Stimulated activated memory B cell treated with anti-CD40 and anti-IgM and Interleukin-4, amounts not matched to agents 10 μg/mL and 1 μg/mL and 100 μg/mL, for 72 hours (primary cell): ENCODE measurements at places on chromosomes 2 and 18.

GRCh38 chr18:48136051-48136826, 205.8 kb upstream of the SMAD2 start:
- no peak for ATAC-seq

GRCh38 chr18:44830581-44830980, 149.9 kb downstream of the SETBP1 start:
- ATAC-seq = no peak

DNA sequence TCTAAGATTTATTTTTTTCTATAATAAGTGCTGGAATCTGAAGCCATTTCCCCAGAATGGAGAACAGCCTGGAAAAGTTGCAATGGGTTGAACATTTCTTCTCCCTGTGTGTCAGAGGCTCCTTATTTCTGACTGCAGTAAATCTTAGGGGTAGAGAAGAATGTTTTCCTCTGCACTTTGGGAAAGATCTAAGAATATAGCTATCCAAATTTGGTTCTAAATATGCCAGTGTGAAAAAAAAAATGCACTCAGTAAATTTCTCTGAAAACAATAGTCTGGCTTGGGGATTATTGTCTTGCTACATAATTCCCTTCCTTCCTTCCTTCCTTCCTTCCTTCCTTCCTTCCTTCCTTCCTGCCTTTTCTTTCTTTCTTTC, 19.7 kb upstream of the CYRIA start:
- ATAC-seq = no peak

- no peak for ATAC-seq
Observed at GRCh38 chr2:238720232-238720672, 127.6 kb upstream of the TWIST2 start.

DNA sequence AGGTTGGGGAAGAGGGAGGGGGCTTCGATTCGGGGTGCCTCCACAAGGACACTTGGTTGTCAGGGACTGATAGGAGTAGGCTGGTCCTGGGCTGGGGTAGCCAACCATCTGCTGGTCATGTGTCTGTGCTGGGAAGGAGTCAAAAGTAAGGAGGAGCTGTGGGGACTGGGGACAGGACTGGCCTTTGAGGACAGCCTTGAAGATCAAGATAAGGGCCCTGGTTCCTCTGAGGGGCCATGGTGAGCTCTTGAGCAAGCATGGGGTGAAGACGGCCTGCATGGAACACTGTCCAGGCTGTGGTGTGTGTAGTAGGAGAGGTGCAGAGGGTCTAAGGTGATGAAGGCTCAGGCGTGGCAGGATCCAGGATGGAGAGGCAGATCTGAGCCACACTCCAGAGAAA, 1.7 kb downstream of the CYP27A1 start:
- ATAC-seq = no peak

GRCh38 chr2:17373041-17373440, 145.2 kb downstream of the RAD51AP2 start:
- ATAC-seq = no peak

GRCh38 chr18:6557057-6557769, 142.5 kb upstream of the L3MBTL4 start:
- ATAC-seq = no peak

DNA sequence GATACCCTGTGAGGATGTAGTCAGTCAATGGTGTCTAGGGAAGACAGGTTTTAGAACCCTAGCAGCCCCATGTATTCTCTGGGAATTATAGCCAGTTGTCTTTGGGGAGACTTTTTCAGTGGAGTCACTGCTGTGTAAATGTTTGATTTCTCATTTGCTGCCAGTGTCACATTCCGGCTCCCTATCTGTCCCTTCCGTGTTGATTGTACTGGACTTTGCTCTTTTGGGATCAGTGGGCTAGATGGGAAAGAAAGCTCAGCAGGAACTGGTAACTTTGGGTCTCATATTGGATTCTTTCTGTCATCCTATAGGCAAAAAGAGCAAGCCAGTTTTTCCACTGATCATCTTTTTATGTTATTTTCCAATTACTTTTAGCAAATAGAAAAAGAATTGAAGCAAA, 70.1 kb downstream of the GTF3C3 start:
- no peak for ATAC-seq

- no peak for ATAC-seq
Observed at GRCh38 chr2:55837073-55837472, 86.5 kb downstream of the EFEMP1 start.

DNA sequence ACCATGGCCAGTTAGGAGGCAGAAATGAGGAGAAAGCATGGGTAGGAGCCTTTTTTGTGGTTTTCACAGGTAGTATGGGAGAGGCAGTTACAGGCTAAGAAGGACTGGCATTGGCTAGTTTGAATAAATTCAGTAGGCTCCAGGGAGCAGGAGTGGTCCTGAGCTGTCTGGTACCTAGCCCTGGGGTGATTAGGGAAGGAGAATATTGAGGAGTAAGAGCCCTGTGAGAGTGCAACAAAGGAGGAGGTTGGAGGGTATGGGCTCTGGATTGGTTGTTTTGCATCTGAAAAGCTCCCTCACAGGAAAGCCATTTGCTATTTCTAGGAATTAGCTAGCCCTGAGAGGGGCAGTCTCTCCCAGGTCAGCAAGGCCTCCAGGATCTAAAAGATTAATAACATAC, 13.3 kb upstream of the TCF7L1 start:
- no peak for ATAC-seq

DNA sequence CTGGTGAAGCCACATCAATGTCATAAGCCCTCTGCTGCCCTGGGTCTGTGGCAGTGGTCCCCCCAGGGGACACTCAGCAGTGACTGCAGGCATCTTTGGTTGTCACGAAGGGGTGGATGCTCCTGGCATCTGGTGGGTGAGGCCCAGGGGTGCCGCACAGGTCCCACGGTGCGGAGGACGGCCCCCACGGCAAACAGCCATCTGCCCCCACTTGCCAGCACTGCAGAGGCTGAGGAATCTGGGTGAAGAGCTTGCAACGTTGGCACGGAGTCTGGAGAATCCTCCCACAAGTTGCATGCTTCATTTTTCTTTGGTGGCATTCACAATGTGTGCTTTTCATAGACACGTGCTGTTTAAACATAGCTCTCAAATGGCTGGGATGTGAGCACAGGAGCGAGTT, 105.1 kb upstream of the PXDN start:
- ATAC-seq = no peak

GRCh38 chr18:63253014-63253413, 66.6 kb downstream of the BCL2 start:
- ATAC-seq = no peak

- no peak for ATAC-seq
Observed at GRCh38 chr2:209519906-209520305, 96.1 kb downstream of the MAP2 start.

- no peak for ATAC-seq
Observed at GRCh38 chr2:223416815-223417610, 185.1 kb downstream of the SCG2 start.

- no peak for ATAC-seq
Observed at GRCh38 chr2:170052151-170052550, 125.8 kb upstream of the MYO3B start.

GRCh38 chr2:218362606-218363005, 5.9 kb downstream of the CATIP start:
- peak; percentile 17 for ATAC-seq

GRCh38 chr2:76584474-76584873, 873.8 kb upstream of the GCFC2 start:
- ATAC-seq = no peak

DNA sequence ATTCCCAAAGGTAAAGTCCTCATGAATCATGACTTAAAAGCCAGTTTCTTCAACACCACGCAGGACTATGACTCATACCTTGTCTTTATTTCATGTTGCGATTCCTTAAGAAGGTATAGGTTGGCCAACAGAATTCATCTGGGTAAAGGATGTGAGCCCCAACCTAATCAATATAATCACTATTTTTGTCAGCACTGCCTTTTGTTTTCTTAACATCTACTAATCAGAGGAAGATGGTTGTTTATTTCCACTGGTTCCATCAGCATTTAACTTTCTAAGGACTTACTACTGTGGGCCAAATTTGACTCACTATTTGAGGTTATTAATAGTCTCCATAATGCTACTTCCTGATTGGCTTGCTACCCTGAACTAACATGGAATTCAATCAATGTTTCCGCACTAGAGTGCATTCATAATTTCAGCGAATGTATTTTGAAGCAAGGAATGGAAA, 78.6 kb downstream of the SCG2 start:
- ATAC-seq = no peak

DNA sequence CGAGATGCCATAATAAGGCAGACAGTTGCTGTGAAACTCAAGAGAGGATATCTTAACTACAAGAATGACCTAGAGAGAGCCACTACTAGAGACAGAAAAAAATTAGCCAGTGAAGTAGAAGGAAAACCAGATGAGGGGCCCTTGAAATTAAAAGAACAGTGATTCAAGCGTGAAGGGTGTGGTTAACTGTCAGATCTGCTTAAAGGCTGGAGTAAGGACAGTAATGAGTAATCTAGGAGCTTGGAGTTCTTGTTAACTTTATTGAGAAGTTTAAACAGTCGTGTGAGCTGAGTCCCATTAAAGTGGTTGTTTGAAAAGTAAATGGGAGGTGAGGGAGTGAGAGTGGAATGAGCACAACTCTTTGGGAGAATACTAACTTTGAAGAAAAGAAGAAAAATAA, 21.3 kb downstream of the PIGN start:
- no peak for ATAC-seq

GRCh38 chr2:160367887-160368286, 125.7 kb downstream of the RBMS1 start:
- peak; percentile 92 for ATAC-seq

- ATAC-seq = no peak
Observed at GRCh38 chr2:71150082-71150816, 19.8 kb downstream of the MPHOSPH10 start.

- no peak for ATAC-seq
Observed at GRCh38 chr18:48841381-48842258, 109.1 kb downstream of the SMAD7 start.

DNA sequence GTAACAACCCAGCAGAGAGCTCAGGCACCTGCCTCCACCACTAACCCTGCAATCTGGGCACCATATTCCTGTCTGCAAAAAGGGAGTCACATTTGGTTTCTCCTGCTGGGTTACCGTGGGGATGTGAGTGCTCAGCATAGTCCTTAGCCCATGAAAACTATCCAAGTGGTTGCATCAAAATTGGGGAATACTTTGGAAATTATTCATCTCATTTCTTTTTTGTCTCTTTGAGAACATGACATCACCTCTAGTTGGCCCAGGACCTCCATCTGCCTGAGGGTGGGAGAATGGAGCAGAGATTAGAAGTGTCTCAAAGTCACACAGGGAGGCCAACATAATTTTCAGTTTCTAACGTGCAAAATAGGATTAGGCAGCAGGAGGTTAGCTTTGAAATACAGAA, 19.3 kb upstream of the SPP2 start:
- ATAC-seq = no peak

DNA sequence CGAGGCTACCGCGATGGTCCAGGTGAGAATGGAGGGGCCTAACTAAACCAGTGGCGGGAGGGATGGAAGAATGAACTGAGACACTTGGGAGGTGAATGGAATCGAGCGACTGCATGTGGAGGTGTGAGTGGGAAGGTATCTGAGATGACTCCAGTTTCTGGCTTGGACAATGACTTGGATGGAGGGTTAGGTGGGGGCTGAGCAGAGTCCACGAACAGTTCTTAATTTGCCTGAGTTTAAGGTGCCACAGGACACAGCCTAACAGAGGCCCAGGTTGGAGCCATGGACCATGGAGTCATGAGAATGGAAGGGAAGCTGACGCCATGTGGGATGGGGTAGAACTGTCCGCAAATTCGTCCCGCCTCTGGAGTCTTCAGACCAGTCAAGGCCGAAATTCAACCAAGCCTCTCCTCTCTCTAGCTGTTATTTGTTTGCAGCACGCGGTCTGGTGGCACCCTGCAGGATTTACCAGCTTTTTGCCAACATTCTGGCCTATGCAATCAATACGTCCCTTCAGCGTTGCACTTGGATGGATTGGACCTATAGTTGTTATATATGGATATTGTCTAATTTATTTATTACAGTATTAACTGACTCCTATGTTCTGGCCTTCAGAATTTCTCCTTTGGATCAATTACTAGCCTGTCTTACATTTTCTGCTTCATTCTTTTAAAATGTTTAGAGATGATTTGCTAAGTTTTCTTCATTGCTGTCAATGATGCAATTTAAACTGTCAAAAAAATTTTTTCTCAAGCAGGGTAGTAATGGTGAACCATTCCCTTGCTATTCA, 940 bp upstream of the BOLA3 start:
- no peak for ATAC-seq

GRCh38 chr18:24053211-24053610, 38.7 kb downstream of the TTC39C start:
- ATAC-seq = no peak

GRCh38 chr2:98394595-98395153, 48.4 kb downstream of the CNGA3 start:
- ATAC-seq = no peak

- no peak for ATAC-seq
Observed at GRCh38 chr18:72692595-72692994, 148.5 kb upstream of the CBLN2 start.

- no peak for ATAC-seq
Observed at GRCh38 chr2:105718846-105719481, 25.7 kb upstream of the NCK2 start.

- no peak for ATAC-seq
Observed at GRCh38 chr2:124572934-124573634, 548.0 kb downstream of the CNTNAP5 start.

DNA sequence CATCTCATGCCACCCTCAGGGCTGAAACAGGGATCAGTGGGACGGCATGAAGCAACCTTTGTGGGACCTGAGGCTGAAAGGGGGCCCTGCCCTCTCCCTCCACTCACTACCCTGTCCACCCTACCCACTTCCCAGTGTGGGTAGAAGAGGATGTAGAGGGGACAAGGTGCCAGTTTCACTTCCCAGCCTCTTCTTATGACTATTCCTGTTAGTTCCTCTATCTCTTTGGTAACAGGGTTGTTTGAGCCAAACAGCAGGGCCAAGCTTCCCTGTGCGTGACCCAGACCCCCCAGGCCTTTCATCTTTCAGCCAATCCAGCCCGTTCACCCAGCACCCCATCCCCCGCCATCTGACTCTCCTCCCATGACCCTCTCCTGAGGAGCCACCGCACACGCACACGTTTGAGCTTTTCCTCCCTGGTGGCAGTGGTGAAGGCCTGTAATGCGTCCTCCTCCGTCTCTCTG, 82.3 kb downstream of the STPG4 start:
- ATAC-seq = peak; percentile 69

- no peak for ATAC-seq
Observed at GRCh38 chr18:7272311-7273049, 41.6 kb downstream of the LRRC30 start.

- no peak for ATAC-seq
Observed at GRCh38 chr2:210673117-210673516, 116.7 kb downstream of the CPS1 start.

- ATAC-seq = no peak
Observed at GRCh38 chr2:101528501-101528900, 53.6 kb upstream of the RFX8 start.

DNA sequence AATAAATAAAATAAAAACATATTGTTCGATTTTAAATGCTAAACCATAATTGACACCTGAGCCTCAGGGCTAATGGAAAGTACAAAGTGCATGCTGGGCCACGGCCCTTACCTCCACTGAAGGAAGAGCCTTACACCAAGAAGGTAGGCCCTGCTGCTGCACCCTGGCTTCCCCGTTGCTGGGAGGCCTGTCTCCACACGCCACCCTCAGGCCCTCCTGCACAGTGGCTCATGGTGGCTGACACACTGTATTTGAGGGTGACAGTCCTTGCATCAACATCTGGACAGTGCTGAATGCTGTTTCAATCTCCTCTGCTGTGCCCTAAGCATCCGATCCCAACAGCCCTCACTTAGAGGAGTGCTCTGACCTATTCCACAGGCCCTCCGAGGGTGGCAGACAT, 39.3 kb upstream of the EDAR start:
- ATAC-seq = no peak
